ENCODE measurements at places on chromosomes 6 and 20.

DNA sequence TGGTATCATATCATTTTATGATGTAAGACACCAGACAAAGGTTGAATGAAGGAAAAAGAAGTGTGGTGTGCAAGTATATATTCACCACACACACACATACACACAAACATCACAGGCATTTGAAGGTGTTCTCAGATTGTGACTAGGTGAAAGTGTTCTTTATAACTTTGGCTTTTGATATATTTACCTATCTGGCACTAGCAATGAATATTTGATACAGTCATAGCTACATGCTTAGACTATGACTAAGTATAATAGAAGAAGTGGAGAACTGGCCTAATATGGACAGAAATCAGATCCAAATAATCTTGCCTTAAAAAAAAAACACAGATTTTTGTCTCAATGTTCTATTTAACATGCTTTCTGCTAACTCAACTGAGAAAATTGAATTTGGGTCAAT lies 809.9 kb downstream of the KIF16B start:
- no peak for DNase-seq

GRCh38 chr6:28277746-28278145 lies 3.6 kb upstream of the PGBD1 start:
- DNase-seq = no peak

GRCh38 chr6:2823104-2823850 lies 18.4 kb downstream of the SERPINB1 start:
- DNase-seq = no peak

GRCh38 chr6:159943101-159943632 lies 25.7 kb upstream of the IGF2R start:
- no peak for DNase-seq

DNA sequence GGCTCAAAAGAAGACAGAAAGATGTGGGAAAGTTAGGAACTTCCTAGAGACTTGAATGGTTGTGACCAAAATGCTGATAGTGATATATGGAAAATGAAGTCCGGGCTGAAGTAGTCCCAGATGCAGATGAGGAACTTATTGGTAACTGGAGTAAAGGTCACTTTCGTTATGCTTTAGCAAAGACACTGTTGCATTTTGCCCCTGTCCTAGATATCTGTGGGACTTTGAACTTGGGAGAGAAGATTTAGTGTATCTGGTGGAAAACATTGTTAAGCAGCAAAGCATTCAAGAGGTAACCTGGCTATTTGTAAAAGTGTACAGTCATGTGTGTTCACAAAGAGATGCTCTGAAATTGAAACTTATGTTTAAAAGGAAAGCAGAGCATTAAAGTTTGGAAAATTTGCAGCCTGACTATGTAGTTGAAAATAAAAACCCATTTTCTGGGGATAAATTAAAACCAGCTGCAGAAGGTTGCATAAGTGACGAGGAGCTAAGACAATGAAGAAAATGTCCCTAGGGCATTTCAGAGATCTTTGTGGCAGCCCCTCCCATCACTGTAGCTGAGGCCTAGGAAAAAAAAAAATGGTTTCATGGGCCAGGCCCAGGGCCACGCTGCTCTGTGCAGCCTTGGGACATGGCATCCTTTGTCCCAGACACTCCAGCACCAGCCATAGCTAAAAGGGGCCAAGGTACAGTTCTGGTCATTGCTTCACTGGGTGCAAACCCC lies 1692.2 kb downstream of the HACE1 start:
- no peak for DNase-seq

DNA sequence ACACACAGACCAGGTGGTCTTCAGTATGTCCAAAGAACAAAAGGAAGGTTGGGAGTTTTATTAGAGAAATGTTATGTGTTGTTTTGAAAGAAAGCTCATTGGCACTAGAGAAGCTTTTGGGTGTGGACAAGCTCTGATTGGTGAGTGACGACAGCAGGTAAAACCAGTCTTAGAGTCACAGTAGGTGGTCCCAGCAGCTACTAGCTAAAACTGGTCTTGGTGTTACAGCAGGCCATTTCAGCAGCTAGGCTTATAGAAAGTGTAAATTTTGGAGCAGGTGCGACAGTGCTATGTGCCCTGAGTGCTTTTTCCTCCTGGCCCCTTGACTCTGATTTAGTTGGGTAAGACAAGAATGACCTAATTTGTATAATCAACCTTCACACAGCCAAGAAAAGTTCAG lies 3.6 kb downstream of the CLDN20 start:
- no peak for DNase-seq

DNA sequence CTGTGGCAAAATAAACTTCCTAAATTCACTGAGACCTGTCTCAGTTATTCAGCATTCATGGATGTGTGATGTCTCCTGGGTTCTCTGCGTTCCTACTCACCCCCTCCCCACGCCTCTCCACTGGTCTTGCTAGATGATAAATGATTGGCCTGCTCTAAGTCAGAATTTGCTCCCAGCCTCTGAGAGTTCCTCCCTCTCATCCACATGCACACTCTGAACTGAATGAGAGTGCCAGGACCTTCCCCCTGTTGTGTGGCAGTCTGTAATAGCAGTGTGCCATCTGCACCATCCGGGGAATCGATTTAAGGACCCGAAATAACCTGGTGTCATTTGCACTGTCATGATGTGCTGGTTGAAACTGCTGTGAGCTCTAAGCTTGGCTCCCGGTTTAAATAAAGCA lies 135.8 kb upstream of the AFDN start:
- DNase-seq = no peak

- DNase-seq = no peak
Observed at GRCh38 chr6:502761-503160, 111.2 kb downstream of the IRF4 start.

- DNase-seq = no peak
Observed at GRCh38 chr6:16278048-16278724, 39.8 kb downstream of the GMPR start.

GRCh38 chr20:25018841-25019240 lies 26.3 kb upstream of the APMAP start:
- DNase-seq = no peak

- no peak for DNase-seq
Observed at GRCh38 chr6:121857551-121857950, 422.1 kb downstream of the GJA1 start.

- DNase-seq = no peak
Observed at GRCh38 chr6:154614101-154614500, 103.6 kb upstream of the CNKSR3 start.

DNA sequence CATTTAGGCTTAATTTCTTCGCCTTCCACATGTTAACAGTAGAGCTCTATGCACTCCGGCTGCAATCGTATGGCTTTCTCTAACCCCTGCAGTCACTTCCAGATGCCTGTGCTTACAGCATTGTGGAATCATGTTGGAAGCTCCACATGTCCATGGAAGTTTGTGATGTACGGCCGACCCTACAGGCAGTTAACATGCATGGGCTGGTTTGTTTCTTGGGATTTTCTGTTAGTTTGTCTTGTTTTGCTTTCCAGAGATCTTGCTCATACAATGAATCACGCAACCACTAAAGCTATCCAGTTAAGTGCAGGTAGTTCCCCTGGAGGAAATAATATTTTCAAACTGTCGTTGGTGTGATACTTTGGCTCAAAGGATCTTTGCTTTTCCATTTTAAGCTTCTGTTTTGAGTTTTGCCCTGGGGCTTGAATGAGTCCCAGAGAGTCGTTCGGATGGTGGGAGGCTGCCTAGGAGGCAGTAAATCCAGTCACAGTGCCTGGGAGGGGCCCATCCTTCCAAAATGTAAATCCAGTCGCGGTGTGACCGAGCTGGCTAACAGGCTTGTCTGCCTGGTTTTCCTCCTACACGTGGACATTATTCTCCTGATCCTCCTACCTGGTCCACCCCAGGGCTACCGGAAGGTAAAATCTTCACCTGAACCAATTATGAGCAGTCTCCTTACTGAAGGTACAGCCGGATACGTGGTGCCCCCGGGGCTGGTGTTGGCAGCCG lies 225.9 kb downstream of the SMOC2 start:
- no peak for DNase-seq

GRCh38 chr6:149223120-149223903 lies 94.2 kb upstream of the TAB2 start:
- DNase-seq = no peak

- no peak for DNase-seq
Observed at GRCh38 chr6:121590438-121590837, 155.0 kb downstream of the GJA1 start.

DNA sequence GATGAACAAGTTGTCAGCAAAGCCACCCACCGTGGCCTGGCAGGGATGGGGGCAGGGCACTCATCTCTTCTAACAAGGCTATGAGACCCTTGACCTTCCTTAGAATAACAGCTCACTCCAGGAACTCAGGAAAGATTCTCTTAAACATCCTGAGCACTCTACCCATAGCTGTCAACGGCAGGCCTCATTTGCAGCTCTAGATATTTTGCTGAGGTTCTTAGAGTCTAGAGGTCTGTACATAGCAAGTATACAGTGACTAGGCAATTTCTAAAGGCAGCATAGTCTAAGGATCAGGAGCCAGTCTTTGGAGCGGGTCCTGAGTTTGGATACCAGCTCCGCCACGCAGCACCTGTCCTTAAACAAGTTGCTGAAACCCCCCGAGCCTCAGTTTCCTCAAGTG lies 11.7 kb downstream of the TRERF1 start:
- no peak for DNase-seq

DNA sequence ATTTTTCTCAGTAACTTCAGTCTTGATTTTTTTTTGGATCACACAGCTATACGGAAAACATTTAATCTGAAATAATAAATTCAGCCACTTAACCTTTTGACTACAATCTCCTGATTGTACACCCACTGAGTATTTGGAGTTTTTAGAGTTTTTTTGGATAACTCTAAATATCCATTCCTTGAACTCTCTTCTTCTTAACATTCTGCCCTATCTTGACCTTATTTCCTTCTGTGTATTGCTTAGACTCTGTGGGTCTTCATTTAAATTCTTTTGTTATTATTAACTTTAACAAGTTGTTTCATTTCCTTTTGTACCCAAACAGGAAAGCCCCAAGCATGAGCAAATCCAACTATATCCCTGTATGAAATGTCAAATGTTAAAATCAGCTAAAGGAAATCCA lies 170.2 kb upstream of the PTCHD4 start:
- DNase-seq = no peak

DNA sequence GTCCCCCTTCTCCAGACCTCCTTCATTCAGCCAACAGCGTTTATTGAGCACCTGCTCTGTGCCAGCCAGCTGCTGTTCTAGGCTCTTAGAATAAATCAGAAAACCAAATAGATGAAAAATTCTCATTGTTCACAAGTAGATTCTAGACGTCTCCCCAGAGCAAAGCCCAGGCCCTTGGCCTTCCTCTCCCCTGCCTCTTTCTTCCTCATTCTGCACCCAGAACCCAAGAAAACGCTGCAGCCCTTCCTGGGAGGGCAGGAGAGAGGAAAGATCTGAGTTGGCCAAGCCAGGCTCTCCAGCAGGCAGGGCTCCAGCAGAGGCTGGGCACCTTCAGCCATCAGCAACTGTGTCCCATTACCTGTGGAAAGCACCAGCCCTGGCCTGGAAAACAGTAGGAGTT lies 12.0 kb upstream of the BPI start:
- no peak for DNase-seq

- no peak for DNase-seq
Observed at GRCh38 chr6:148743476-148743875, 3.4 kb upstream of the UST start.

DNA sequence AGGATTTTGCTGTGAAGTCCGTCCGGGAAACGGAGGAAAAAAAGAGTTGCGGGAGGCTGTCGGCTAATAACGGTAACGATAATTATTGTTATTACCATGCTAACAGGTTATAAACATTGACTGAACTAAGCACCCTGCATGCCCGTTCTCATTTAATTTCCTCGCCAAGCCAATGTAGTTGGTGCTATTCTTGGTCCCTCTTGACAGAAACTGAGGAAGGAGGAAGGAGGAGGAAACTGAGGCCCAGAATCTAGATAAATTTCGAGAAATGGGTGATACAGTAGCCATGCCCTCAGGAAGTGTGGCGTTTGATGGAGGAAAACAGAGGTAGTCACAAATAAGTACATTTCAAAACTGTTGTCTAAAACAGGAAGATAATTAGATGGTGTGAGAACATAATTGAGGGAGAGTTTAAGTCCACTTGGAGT lies 474 bp downstream of the TPX2 start:
- DNase-seq = no peak

DNA sequence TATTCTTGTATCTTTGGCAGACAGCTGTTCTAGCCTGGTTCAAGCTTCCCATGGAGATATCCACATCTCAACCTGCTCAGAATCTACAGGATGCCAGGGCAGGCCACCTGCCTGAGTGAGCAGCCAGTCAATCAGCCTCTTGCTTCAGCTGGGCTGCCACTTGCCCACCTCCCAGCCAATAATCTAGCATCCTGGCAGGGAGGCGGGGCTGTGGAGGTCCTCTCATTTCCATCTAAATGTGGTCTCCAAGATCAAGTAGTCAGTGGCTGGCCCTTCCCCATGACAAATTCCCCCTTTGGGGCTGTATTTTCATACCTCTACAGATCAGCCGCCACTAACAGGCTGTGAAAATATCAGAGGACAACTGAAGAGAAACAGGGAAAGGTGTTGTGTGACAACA lies 33.0 kb upstream of the SPDEF start:
- DNase-seq = no peak

DNA sequence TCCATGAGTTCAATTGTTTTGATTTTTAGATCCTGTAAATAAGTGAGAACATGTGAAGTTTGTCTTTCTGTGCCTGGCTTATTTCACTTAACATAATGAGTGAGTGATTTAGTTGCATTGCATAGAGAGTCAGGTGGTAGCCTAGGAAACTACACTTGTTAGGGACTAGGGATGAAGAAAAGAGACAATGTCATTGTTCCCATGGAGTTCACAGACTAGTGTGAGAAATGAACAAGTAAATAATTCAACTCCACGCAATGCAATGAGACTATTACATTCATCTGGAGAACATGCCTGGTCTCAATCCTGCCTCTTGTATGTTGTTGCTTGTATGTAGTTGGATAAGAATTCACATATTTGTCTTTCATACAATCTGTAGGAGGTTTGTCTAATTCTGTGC lies 76.3 kb upstream of the B3GAT2 start:
- DNase-seq = no peak

- DNase-seq = no peak
Observed at GRCh38 chr6:156017838-156018237, 562.2 kb upstream of the NOX3 start.

All from anterior cingulate cortex (tissue), 58 donors.